ENCODE measurements at places on chromosomes 6 and 20.

- no peak for DNase-seq
Observed at GRCh38 chr6:16129623-16130401, 926 bp downstream of the MYLIP start.

DNA sequence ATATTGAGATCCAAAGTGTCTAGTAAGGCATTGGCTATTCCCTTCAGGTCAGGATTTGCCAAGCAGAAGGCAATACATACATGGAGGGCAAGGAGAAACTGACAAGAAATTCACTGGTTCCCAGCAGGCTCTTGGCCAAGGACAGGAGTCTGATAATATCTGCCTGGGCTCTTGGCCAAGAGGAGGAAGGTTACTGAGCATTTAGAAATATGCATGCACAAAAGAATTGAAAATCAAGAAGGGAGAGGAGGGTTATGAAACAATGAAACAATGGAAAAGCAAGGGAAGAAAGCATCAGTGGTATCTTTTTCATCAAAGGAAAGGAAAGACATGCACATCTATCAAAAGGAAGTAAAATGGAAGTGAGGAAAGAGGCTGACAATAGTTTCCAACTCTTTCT lies 42.4 kb downstream of the ARHGAP18 start:
- DNase-seq, result no peak

- no peak for DNase-seq
Observed at GRCh38 chr6:132690678-132691077, 23.2 kb downstream of the VNN1 start.

DNA sequence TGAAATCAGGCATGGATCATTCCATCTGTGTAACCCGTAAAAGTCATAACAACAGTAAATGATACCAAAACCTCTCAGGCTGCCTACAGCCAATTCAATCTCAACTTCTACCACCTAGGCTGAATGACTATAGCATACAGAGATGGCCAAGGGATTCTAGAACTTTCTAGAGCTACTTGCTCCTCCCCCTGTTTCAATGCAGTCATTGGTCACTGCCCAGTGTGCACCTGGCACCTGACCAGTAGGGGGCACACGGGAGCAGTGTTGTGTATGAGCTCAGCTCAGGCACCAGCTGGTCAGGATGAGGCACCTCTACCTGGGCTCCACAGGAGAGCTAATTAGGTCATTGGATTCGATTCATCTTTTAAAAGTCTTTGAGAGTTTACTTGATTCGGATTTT lies 86.2 kb downstream of the PLEKHG1 start:
- DNase-seq, result no peak

DNA sequence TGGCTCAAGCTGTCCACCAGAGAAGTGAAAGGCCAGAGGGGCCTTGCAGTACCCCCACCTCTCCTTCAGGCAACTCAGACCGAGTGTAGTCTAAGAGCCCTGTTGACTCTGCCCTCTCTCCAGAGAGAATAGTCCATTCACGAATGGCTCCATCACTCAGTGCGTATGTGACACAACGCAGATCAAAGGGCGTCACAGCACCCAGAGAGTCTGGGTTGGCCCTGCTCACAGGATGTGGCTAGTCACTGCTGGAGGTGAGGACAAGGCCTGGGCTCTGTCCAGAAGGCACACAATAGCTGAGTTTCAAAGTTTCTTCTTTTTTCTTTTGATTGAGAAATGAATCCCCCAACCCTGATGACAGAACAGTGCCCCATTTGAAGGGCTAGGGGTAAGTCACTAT lies 74.1 kb downstream of the TRMT11 start:
- no peak for DNase-seq

DNA sequence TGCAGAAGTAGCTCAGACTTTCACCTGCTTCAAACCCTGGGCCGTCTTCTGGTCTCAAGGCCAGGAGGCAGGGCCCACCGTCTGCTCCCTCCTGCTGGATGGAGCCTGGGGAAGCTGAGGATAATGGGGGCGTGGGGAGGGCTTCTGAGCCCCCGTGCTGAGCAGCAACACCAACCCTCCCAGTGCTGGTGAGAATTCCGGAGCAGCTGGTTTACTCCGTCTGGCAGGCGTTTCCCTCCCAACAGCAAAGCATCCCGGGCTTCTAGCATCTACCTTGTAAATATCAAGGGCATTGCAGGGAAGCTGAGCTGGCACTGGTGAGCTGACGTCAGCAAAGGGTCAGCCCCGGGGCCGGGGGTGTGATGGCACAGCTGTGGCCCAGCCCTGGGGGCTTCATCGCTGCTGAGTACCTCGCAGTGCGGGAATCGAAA lies 16.8 kb upstream of the CHRNA4 start:
- DNase-seq, result no peak

GRCh38 chr20:42181064-42181463 lies 562.9 kb upstream of the CHD6 start:
- DNase-seq, result no peak

- no peak for DNase-seq
Observed at GRCh38 chr20:62177307-62177706, 5.5 kb upstream of the MTG2 start.

GRCh38 chr6:5962794-5963193 lies 43.9 kb downstream of the NRN1 start:
- no peak for DNase-seq

DNA sequence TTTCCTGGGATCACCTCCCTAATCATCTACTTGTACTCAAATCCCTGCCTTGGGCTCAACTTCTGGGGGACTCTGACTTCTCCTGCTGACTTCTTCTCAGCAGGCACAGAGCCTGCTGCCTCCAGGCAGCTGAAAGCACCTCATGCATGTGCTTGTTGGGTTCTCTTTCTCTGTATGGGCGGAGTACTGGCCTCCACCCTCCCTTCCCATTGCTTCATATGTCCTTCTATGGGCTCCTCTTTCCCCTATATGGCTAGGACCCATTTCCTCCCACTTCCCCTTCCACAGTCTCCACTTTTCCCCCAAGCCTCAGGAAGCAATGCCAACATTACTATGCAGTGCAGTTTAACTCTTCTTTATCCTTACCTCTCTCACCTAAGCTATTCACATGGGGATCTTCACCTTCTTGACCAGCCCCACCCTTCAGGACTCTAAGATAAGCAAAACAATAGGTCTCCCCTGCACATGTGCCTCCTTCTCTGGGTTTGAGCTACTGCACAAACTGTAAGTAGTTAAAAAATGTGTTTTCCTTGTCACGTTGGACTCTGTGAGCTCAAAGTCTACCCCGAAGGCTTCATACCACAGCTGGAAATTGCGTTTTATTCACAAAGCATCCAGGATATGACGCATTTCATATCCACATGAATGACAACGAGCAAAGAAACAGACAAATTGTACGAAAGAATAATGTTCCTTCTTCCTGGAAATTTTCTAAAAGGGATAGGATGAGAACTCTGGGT lies 93.7 kb downstream of the CDS2 start:
- DNase-seq, result no peak

- DNase-seq, result no peak
Observed at GRCh38 chr20:63740070-63740626, 572 bp downstream of the SLC2A4RG start.

- DNase-seq, result no peak
Observed at GRCh38 chr6:131948692-131949619, 2.2 kb downstream of the CCN2 start.

DNA sequence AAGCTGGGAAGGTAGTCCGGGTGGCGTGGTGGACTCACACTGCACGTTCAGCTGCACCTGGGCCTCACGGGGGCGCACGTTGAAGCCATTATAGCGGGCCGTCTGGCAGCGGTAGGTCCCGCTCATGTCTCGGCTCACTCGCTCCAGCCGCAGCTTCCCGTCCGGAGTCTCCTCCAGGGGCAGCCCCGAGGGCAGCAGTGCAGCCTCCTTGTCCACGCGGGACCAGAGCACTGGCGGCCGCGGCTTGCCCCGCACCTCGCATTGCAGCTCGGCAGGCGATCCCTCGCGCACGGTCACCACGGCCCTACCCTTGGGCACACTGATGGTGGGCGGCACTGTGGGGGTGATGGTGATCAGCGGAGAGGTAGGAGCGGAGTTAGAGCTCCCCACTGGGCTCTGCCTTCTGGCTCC lies 47.6 kb downstream of the MDGA1 start:
- no peak for DNase-seq

DNA sequence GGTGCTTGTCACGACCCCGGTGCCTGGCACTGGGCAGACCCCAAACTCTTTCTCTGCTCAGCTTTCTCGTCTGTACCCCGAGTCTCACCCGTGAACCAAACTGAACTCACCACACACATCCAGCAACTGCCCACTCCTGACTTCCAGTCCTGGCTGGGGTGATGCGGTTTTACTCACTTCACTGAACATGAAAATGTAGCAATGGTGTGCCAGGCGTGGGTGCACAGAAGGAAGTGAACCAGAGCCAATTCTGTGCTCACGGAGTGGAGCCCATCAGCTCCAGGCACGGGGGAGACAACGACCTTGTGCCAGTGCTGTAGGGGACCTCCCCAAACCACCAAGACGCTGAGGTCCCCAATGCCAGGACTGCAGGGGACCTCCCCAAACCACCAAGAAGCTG lies 78.7 kb upstream of the AFDN start:
- no peak for DNase-seq

GRCh38 chr20:8678098-8678776 lies 390.6 kb upstream of the PLCB4 start:
- DNase-seq, result no peak

DNA sequence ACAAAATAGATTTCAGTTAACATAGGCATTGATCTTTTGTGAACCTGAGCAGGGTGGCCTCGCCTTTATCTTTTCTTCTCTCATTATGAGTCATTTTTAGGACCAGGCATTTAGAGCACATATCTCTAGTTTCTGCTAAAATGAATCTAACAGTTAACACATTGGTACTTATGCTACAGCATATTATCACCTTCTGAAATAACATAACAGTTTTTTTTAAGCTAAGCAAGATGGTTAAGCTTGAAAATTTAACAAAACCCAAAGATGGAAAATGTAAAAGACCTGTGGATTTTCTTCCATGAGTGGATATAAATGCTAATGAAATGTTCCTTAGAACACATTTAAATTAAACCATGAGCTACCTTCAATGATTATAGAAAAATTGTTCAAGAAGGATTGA lies 487.1 kb upstream of the RNF217 start:
- no peak for DNase-seq

GRCh38 chr6:15829156-15829555 lies 166.3 kb upstream of the DTNBP1 start:
- no peak for DNase-seq

GRCh38 chr6:122069932-122070331 lies 329.5 kb upstream of the HSF2 start:
- no peak for DNase-seq
